HuH-7.5 (cell line): ENCODE measurements at places on chromosomes 12 and 14.

- DNase-seq, result peak; percentile 37
Measured at GRCh38 chr12:75944097-75944904, 87.3 kb downstream of the PHLDA1 start.

DNA sequence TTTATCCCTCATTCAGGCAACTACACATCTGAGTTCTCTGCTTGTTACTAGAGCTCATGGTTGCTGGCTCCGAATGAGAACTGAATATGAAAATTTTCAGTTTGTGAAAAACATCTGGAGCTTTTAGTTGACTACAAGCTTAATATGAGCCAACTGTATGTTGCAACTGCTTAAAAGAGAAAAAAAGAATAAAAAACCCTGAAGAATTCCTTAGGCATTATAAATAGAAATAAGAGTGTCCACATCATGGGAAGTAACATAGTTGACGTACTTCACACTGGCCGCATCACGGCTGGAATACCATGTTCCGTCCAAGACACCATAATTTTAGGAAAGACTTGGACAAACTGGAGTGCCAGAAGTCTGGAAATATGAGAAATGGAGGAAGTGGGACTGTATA, 57.9 kb downstream of the PDE3A start:
- DNase-seq, result no peak

DNA sequence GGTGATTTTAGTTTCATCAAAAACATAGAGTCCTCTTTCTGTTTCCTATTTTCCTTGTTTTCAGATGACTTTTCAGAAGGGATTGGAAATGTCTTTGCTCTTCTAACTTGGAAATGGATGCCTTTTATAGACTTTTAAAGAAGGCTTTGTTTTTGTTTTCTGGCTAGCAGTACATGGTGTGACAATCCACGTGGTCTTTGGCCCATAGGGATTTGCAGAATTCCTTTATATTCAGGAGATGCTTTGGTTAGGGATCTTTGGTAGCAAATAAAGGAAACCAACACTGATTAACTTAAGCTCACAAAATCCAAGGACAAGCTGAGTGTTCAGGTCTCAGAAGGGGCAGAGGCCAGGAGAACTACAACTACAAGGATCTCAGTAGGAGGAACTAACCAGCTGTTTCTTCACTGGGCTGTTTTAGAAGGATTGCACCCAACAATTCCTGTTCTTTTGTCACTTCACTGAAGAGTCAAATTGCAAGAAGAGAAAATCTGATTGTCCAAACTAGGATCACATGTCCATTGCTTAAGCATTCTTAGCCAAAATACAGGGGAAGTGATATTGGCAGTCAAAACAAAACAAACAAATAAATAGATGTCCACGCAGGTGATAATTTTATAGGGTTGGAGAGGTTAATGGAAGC, 58.6 kb upstream of the MANSC4 start:
- no peak for DNase-seq

DNA sequence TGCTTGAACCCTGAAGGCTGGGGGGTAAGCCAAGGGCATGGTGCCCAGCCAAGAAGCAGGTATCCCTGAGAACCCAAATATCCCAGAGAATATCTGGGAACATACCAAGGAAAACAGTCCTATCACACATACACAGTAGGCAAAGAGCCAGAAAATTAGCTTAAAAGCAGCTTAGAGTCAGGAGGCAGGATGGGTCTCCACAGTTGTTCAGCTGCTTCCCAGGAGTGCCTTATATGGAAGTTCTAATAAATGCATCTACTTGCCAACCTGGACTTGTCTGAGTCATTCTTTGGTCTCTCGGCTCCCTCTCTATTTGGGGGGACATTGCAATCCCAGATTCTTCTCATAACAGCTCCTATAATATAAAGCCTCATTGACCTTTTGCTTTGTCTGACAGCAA, 9.0 kb upstream of the GPR135 start:
- DNase-seq, result no peak

GRCh38 chr14:77470224-77470870, 12.5 kb downstream of the AHSA1 start:
- DNase-seq, result no peak

- no peak for DNase-seq
Measured at GRCh38 chr12:54407183-54407905, 11.7 kb downstream of the ITGA5 start.

- DNase-seq, result no peak
Measured at GRCh38 chr12:103748875-103749274, 92.2 kb downstream of the NT5DC3 start.

DNA sequence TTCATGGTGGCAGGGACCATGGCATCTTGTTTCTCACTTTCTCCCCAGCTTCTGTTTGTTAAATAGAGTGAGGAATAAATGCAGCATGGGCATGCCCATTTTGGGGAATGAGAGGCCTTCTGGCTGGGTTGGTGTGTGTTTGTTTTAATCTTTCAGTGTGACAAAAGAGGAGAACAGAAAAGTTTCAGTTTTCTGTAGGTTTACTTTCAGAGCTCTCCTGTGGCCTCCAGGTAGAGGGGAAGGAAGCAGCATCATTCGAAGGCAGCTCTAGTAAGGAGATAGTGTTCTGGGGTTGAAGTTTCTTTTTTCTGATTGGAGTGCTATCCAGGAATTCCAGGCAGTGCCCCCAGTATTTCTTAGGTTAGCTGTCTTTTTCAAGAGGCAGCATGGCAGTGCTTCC, 15.3 kb downstream of the MSRB3 start:
- DNase-seq, result no peak

DNA sequence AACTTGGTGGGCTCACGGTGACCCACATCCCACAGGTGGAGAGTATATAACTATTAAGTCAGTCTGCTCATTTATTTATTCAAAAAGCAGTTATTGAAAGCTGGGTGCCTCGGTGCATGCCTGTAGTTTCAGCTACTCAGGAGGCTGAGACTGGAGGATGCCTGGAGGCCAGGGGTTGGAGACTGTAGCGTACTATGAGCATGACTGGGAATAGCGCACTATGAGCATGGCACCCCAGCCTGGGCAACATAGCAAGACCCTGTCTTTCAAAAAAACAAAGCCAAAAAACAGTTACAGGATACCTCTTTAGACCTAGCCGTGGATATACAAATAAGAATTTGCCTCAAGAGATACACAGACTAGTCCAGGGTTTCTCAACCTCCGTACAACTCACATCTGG, 139.8 kb downstream of the ZFP36L1 start:
- no peak for DNase-seq

- DNase-seq, result no peak
Measured at GRCh38 chr12:26496170-26496569, 300.8 kb downstream of the SSPN start.

DNA sequence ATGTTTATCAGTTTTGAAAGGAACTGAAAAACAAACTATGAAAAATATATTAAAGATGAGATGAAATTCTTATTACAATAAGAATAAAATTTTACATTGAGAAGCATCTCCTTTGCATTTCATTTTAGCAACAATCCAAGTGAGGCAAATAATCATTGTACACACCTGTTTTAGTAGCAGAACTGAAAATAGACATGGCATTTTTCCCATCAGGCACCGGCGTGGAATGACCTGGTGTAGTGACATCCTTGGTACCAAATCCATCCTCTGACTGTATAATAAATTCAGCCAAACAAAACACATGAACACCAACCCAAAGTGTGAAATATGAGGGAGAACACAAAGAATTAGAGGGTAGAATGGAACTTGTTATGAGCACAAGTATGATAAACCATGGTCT, 271.4 kb downstream of the MED13L start:
- no peak for DNase-seq

DNA sequence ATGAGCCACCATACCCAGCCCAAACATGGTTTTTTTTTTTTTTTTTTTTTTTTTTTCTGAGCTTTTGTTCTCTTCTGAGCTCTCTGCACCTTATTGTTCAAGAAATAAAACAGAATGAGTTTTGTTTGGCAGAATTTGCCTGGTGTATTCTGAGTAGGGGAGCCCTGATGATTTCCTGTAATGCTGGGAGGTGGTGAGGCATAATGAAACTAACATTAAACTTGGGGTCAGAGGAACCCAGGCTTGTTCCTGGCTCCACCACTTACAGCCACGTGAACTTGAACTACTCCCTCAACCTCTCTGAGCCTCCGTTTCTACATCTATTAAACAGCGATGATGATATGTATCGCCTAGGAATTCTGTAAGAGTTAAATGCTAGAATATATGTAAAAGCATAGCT, 276.3 kb upstream of the CRY1 start:
- no peak for DNase-seq

GRCh38 chr14:81127785-81128184, 93.0 kb downstream of the GTF2A1 start:
- DNase-seq, result no peak

- no peak for DNase-seq
Measured at GRCh38 chr14:99755629-99756603, 37.3 kb upstream of the EML1 start.

GRCh38 chr14:100332797-100333196, 9.7 kb downstream of the SLC25A47 start:
- DNase-seq, result no peak
